Stimulated activated CD8-positive, alpha-beta memory T cell treated with anti-CD3 and anti-CD28 coated beads, Interleukin-4, amount 100 ng/mL, for 4 hours (primary cell): ENCODE measurements at places on chromosomes 12 and 14.

- DNase-seq = no peak
Measured at GRCh38 chr14:74085828-74086227, 1.1 kb downstream of the LIN52 start.

- no peak for DNase-seq
Measured at GRCh38 chr12:62044450-62045135, 215.6 kb upstream of the USP15 start.

DNA sequence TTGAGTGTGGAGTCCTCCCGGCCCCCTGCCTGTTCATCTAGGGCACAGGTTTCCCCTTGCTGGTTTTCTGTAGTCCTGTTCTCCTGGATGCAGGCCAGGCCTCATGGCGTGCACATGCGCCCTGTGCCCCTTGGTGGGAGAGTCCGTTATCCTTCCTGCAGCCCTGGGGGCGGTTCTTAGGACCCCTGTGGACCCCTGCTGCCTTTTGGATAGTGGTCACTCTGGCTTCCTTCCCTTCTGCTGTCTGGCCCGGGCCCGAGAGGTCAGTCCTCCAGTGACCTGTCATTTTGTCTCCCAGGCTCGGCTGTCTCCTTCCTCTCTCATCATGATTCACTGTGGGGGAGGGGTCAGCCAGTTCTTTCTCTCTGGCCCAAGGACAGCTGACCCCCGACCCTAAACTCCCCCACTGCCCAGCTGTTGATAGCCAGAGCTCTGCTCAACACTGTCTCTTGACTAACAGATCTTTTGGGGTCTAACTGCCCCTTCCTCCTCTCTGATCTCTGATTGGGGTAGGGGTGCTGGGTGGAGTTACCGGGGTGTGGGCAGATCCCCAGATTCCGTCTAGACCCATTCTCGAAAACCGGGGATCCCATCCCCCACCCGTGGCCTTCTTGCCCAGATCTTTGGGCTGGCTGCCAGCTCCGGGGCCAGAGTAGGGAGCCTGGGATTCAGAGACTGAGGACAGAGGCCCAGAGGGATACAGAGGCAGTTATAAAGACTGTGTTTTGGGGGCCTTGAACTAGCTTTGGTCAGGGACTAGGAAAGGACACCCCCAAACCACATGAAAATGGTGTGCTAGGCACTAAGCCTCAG lies 7.0 kb downstream of the CCND2 start:
- DNase-seq = no peak

DNA sequence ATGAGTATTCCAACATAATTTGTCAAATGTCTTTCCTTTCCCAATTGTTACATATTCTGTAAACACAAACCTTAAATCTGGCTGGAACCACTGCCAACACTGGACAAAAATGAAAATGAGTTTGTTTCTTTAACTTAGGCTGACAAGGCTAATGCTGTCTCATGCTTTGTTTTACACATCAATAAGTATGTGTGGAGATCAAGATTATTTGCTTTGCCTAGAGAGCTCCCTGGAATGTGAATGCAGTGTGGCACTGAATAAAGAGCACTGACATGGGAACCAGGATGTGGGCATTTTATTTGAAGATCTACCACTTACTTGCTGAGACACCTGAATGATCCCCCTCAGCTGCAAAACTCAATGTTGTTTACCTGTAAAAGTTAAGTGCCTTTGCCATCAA lies 61.7 kb downstream of the RALGAPA1 start:
- no peak for DNase-seq

- DNase-seq = no peak
Measured at GRCh38 chr12:19553175-19553574, 113.9 kb downstream of the AEBP2 start.

DNA sequence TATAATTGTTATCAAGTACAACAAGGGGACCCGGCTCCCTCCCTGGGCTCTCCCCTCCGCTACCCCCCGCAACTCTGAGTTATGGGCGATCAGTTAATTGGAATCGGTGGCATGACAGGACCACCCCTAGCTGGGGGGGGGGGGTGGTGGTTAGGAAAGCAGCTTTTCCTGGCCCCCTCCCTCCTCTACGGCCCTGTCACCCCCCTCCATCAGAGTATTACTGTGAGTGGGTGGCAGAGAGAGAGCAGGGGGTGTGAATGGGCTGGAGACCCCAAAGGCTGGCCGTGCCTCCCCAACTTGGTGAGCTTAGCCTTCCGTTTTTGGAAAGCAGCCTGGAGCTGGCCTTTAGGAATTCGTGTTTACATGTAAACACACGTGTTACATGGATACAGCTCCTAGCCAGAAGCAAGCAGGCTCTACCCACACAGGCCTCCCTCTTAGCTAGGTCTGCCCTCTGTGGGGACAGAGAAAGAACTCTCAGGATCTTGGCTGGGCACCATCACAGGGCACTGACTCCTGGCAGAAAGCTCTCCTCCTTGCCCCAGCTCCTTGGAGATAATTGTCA lies 1.1 kb upstream of the HOXC4 start:
- no peak for DNase-seq

DNA sequence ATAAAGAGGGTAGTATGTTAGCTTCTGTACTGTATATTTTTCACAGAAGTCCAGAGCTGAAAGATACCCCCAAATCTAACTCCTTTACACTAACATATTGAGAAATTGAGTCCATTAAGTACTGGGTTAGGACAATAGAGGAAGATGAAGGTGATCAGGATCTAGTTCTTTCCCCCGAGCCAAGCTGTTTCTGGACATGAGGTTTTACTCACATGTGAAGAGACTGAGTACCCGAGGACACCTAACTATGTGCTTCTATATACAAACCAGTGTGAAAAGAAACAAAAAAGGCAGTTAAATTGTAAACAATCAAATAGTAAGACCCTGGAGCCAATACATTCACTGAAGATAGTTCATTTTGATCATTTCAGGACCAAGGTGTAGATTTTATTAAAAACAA lies 3.8 kb upstream of the TRHDE start:
- DNase-seq = no peak

- no peak for DNase-seq
Measured at GRCh38 chr14:60485598-60486251, at the start of gene C14orf39. TSS of gene C14orf39 (minus strand) at chr14:60486063. CDS start at chr14:60485078, 985 bp downstream.

DNA sequence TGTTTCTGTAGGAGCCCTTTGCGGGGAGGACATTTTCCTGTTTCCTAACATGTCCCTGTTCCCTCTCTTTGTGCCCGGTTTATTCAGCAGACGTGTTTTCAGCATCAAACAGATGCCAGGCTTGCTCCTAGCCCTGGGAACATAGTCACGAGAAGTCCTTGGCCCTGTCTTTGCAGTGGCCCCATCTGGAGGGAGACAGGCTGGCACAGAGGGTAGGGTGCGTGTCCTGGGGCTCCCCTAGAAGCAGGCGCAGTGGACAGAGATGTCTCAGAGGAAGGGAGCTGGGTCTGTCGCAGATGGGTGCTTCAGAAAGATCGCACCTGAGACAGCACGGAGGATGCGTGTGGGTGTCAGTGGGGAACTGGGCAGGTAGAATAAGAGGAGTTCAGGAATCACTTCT lies 75.0 kb upstream of the DYNC1H1 start:
- DNase-seq = no peak

GRCh38 chr12:124736115-124737039 lies 127.3 kb downstream of the SCARB1 start:
- DNase-seq = no peak

DNA sequence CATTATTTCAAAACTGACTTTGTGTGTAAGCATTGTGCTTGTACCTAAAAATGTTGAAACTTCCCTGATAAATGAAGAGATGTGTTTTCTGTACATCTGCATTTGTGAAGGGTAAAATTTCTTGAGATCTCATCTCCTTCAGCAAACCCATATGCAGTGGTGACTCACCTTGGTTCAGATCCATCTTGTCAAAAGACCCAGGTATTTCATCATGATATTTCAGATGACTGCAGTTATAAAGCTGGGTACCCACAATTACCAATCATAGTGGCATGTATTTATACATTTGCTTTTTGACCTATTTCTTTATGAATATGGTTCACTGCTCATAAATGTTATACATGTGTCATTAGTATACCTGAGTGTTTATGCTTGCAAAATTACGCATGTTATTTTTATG lies 1213.6 kb downstream of the GALC start:
- DNase-seq = no peak

- no peak for DNase-seq
Measured at GRCh38 chr14:35044939-35045797, 904 bp upstream of the FAM177A1 start.

GRCh38 chr14:27605282-27605681 lies 1007.4 kb upstream of the NOVA1 start:
- DNase-seq = no peak

DNA sequence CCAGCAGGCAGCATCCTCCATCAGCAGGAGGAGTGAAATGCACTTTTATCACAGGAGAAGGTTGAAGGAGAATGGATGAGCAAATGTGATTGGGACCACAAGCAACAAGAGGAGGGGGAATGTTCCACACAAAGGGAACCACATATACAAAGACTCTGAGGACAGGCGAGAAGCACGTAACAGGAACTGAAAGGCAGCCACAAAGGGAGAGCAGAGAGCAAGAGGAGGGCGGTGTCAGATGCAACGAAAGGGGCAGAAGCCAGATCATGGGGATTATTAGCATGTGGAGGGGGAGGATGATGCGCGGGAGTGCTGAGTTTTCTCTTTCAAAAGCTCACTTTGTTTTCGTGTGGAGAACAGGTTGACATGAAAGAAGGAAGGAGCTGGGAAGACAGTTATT lies 241.1 kb downstream of the SPTSSA start:
- no peak for DNase-seq

GRCh38 chr12:57896434-57897201 lies 44.7 kb upstream of the ATP23 start:
- DNase-seq = no peak

- no peak for DNase-seq
Measured at GRCh38 chr12:47819896-47820630, at the start of gene HDAC7. TSS of gene HDAC7 (minus strand) at chr12:47819903. CDS start at chr12:47819785, 118 bp downstream.

DNA sequence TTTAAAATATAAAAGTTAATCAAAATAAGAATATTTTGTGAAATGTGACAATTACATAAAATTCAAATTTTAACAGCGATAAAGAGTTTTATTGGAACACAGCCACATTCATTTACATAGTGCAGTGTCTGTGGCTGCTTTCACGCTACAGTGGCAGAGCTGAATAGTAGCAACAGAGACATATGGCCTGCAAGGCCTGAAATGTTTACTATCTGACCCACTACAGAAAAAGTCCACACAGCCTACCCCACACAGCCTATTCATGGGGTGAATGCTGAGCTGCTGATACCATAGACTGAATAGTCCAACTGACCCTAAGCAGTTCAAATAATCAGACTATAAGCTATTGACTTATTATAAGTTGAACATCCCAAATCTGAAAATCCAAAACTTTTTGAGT lies 13.2 kb downstream of the GNS start:
- no peak for DNase-seq

DNA sequence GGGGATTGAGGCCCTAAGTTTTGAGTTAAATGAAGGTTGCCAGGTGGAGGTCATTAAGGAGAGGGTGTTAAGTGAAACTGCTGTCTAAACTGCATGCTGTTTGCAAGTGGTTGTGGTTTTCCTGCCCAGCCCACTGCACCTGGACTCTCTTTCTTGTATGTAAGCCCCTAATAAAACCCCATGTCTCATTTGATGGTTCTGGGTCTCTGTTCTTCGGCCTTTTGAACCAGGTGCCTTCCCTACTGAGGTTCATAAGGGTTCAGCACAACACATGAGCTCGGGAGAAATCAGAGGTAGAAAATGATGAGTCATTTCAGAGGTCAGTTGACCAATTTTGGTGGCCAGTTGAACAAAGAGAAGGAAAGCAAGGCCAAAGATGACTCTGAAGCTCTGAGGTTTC lies 382.5 kb downstream of the RPS29 start:
- DNase-seq = no peak

DNA sequence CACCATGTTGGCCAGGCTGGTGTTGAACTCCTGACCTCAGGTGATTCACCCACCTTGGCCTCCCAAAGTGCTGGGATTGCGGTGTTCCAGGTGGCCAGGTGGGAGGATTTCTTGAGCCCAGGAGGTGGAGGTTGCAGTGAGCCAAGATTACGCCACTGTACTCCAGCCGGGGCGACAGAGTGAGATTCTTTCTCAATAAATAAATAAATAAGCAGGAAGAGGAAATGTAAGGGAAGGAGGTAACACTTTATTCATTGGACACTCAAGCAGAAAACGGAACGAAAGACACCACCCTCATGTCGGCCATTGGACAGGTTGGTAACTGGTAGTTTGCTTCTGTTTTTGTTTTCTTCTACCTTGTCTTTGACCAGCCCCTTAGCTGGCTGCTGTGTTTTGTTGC lies 13.0 kb upstream of the NFATC4 start:
- DNase-seq = no peak

DNA sequence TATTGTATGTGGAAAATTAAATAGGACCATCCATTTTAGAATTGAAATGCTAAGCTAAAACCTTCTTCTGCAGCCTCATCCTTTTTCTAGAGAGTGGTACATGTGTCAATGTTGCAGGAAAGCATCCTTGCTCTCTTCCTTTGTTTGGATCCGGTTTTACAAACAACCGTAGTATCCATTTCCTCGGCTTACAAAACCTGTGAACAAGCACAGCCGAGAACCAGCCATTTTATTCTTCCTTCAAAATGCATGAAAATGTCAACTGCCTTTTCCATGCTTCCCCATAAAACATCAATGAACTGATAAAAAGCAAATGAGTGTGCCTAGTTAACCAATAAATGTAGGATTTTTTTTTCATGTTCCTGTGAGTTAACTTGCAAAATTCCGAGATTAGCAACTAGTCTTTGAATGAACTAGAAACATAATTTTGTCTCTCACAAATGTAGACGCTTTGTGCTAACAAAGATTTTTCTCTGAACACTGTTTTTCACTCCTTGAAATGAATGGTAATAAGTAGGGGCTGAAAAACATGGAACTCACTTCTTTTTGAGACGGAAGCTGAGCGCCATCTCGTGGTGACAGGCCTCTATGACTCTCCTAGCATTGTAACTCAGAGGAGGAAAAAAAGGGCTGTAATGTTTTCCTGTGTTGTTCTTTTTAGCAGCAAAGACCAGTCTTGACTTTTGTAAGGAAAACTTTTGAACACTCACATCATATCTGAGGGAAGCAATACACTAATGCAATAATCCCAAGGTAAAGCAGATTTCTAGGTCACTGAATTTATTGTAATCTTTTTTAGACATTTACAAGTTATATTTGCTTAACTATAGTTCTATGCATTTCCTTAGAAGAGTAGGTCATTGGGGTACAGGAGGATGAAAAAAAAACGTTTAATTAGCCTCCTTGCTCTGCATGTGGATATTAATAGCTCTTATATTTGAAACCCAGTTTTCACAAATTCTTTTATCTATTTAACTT lies 157.4 kb upstream of the FOXG1 start:
- no peak for DNase-seq

GRCh38 chr14:32087173-32087861 lies 10.2 kb downstream of the ARHGAP5 start:
- no peak for DNase-seq

GRCh38 chr14:61930101-61930857 lies 168.1 kb downstream of the SNAPC1 start:
- no peak for DNase-seq

DNA sequence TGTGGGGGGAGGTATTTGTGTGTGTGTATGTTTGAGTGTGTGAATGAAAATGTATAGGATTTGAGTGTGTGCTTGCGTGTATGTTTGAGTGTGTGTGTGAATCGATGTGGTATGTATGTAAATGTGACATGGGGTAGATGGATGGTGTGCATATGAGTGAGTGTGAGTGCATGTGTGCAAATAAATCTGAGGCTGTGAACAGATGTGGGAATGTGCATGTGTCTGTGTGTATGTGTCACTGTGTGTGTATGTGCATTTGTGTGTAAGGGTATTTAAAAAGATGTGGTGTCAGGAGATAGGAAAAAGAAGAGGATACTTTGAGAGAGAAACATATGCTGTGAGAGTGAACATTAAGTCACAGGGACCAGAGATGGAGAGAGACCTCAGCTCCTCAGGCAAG lies 539.6 kb downstream of the MED13L start:
- no peak for DNase-seq

- DNase-seq = no peak
Measured at GRCh38 chr12:44497044-44497443, 379.1 kb downstream of the NELL2 start.
